ENCODE measurements at places on chromosomes 13 and 19.

GRCh38 chr19:17406887-17407196 lies 1.4 kb upstream of the BST2 start:
- DNase-seq, result no peak

GRCh38 chr19:29520390-29520789 lies 5.4 kb upstream of the VSTM2B start:
- no peak for DNase-seq

- DNase-seq, result no peak
These were observed 20.7 kb downstream of the TNFSF11 start for GRCh38 chr13:42594481-42595252.

GRCh38 chr19:14118165-14119051 lies 846 bp upstream of the PRKACA start:
- peak; percentile 94 for DNase-seq

All from mesenteric fat pad (tissue), 1 donor.